ENCODE measurements at places on chromosomes 6 and 20.

- DNase-seq = no peak
Observed at GRCh38 chr6:76174722-76175121, 102.3 kb upstream of the IMPG1 start.

- no peak for DNase-seq
Observed at GRCh38 chr6:129453073-129453472, 256.9 kb downstream of the ARHGAP18 start.

DNA sequence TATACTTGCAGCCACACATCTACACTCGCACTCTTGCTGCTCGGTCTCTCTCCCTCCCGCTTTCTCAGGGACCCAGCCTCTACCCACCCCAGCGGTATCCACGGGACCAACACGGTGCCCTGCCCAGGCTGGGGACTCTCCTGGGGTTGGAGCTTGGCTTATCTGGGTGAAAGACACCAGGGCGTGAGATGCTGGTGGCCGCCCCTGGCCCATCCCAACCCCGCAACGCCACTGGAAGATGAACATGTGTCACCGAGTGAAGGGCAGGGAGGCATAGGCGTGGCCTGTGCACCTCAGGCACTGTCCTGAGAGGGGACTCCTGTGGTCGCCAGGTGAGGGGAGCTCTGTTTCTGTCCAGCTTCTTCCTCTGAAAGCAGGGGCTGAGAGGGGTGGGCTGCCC, 47.4 kb downstream of the NINL start:
- DNase-seq = no peak

DNA sequence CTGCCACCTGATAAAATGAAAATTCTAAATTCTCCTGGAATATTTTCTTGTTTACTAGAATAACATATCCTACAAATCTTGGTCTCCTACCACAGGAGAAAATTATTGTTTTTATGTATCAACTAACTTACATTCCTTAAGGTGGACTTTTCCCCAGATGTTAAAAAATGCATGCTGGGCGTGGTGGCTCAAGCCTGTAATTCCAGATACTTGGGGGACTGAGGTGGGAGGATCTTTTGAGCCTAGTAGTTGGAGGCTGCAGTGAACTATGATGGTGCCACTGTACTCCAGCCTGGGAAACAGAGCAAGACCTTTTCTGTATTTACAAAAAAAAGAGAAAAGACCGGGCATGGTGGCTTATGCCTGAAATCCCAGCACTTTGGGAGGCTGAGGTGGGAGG, 27.9 kb upstream of the TFAP2C start:
- DNase-seq = no peak

DNA sequence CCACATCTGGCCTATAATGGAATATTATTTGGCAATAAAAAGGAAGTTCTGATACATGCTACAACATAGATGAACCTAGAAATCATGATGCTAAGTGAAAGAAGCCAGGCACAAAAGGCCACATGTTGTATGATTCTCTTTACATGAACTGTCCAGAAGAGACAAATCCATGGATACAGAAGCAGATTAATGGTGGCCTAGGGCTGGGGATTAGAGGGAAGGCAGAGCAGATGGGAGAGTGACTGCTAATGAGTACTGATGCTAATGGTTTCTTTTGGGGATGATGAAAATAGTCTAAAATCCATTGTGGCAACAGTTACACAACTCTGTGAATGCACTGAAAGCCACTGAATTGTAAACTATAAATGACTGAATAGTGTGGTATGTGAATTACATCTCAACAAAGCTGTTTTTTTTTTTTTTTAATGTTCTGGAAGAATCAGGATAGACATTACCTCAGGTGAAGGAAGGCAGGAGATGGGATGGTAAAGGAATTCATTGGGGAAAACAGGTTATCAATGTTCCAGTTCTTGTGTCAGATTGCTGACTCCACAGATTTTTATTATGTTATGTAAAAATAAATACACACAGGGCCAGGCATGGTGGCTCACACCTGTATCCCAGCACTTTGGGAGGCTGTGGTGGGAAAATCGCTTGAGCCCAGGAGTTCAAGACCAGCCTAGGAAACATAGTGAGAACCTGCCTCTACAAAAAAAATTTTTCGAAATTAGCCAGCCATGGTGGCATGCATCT, 8.9 kb upstream of the SOX12 start:
- DNase-seq = no peak

GRCh38 chr6:150211700-150212511, 69.1 kb downstream of the PPP1R14C start:
- no peak for DNase-seq

DNA sequence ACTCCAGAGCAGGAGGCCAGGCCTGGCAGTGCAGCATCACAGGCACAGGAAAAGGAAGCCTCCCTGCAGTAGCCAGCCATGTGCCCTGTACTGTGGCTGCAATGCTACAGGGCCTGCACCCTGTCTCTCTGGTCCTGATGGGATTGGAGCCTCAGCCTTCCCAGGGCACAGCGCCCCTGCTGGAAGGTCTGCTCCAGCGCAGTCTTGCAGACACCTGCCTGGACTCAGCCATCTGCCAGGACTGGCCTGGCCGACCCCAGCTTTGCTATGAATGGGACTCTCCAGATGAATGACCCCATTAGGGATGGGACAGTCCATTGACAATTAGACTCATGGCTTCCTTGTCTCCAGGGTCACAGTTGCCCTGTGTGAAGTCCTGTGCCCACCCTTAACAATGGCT, 251.6 kb downstream of the ERMARD start:
- DNase-seq = no peak

DNA sequence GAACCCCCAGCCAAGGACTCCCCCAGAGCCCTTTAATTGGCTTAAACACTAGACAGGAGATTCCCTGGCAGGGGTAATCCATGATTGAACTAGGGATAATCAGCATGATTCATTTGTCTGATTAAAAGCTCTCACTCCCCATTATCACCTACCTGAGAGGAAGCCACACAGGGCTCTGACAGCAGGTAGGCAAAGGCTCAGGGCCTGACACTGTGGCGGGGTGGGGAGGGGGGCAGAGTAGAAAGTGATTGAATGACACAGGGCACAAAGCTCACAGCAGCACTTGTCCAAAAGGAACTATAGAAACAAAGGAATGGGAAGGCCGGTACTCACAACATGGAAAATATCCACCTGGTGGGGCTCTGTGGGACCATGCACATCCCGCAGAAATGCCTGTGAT, 231.6 kb downstream of the MAFB start:
- no peak for DNase-seq

- DNase-seq = no peak
Observed at GRCh38 chr6:36724514-36725390, 27.1 kb downstream of the RAB44 start.

DNA sequence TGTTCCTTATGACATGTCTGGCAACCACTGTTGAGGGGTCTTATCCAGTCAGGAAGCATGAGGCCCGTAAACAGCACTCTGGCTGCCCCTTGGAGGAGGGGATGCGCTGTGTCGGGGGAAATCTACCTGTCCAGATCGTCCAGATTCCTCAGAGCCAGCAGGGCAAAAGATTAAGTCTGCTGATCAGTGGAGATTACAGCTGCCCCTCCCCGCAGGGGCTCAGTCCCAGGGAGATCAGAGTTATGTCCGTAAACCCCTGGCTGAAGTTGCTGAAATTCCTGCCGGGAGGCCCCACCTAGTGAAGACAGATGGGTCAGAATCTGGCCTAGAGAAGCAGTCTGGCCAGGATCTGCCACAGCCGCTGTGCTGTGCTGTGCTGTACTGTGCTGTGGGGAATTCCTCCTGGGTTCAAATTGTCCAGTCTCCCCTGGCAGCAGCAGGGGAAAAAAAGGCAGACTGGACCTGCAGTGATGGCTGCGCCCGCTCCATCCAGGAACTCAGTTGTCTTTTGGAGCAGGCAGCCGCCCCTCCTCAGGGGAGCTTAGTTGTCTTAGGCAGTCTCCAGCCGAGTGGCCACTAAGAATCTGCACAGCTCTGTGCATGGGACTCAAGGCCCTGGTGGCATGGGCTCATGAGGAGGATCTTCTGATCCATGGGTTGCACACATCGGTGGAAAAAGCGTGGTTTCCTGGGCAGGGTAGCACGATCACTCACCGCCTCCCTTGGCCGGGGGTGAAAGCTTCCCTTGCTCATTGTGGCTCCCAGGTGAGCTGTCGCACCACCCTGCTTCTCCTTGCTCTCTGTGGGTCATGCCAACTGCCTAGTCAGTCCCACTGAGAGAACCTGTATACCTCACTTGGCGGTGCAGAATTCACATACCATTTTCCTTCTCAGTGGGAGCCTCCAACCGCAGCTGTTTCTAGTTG, 1368.8 kb upstream of the ADGRB3 start:
- DNase-seq = no peak

DNA sequence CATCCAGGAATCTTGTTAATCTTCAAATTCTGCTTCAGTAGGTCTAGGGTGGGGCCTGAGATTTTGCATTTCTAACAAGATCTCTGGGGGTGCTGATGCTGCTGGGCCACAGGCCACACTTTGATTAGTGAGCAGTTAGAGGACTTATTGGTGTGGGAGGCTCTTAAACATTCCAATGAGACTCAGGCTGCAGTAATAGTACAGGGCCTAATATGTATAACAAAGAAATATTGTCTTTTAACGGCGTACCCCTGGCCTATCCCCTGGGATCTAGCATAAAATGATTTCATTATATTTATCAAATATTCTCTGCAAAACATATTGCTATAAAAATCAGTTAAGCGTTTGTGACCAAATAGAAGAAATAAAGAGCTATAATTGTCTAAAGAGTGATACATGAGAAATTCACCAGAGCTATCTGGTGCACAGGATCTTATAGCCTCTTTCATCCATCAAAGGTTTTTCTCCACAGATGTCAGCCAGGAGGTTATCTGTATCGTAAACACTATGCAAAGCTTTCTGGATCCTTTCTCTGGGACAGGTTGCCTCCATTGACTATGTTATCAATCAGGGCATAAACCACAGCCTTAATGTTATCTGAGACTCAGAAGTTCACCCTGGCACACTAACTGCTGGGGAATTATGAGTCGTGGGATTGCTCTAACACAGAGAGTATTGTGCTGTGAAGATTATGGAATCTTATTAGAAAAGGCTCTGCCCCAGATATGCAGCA, 488.5 kb upstream of the MAP3K7 start:
- DNase-seq = no peak

- no peak for DNase-seq
Observed at GRCh38 chr20:44780226-44780625, 30.1 kb downstream of the RIMS4 start.

GRCh38 chr20:33653900-33654596, 8.1 kb upstream of the C20orf144 start:
- DNase-seq = no peak

DNA sequence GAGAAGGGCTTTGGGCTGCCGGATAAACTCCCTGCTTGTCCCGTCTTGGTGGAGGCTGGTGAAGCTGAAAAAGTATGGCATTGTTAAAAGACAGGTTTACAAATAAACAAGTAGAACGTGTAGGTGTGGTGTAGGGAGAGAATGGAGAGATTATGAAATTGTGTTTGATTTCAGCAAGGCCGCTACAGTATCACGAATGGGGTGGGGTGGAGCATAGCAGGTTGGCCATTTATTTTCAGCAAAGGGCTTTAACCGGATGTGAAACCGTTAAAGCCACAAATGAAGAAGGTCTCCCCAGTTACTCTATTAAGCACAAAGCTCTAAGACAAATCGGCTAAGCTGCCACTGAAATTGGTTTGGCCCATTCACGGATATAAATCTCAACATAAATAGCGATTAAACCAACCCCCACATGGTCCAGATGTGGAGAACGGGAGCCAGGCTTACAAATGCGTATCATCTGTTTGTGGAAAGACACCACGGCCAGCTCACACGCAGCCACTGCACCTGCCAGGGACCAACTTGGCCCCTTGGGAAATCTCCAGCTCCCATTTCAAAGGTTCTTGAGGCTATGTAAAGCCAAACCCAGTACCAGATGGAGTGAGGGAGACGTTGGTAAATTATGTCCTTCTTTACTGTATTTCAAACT, 94.0 kb downstream of the ZMYND8 start:
- no peak for DNase-seq

GRCh38 chr20:57795342-57795697, 85.5 kb upstream of the PMEPA1 start:
- no peak for DNase-seq

- DNase-seq = no peak
Observed at GRCh38 chr20:52172392-52173047, 19.1 kb downstream of the ZFP64 start.

DNA sequence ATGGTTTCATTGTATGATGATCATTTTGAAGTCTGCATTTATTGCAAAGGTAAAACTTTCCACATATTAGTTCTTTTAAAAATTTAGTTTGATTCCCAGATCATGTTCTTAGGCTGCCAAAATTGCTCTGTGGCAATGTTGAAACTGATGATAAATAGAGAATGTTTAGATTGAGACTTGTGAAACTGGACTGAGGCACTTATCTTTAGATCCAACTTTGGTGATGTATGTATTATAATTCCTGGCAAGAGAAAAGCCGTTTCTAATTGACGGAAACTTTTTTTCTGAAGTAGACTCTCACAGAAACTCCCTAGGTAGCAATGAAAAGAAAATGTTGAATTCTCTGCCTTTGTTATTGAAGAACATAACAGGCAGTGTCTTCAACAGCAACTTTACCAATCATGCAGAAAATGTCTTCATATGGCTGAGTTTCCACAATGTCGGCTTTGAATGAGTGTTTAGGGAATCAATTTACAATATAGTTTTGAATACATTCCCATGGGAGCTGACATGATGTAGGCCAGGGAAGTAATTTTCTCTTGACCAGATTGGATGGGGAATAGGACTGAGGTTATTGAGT, 456.2 kb downstream of the CD109 start:
- no peak for DNase-seq

- DNase-seq = no peak
Observed at GRCh38 chr6:24924580-24925356, 11.0 kb downstream of the RIPOR2 start.

DNA sequence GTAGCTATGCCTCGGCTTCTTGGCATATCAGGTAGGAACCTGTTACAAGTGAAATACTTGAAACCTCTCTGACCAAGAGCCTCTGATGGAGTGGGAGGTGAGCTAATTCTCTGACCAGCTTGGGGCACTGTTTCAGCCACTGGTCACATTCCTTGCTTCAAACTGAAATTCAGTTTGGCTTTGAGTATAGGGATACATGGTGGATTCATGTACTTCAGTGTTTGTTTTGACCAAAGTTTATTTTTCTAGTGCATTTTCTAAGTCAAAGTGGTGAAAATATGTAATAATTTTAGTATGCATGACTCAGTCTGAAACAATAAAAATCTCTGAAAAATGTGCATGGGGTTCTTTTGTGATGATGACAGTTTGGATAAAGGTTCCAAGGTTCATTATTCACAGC, 18.6 kb downstream of the TTPAL start:
- DNase-seq = no peak

- no peak for DNase-seq
Observed at GRCh38 chr6:98039904-98040607, 757.0 kb upstream of the MMS22L start.

DNA sequence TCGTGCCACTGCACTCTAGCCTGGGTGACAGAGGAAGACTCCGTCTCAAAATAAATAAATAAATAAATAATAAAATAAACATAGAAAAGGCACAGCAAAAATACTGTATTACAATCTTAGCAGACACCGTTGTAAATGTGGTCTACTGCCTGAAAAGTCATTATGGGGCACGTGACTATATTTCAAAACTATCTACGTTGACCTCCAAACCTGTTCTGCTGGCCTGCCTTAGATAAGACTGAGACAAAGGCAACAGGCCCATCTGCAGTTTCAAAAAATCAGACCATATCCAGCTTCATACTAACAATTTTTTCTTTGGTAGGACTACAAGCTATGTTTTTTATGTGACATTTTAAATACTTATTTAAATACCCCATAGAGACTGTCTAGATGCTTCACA, 59.1 kb downstream of the AGPAT4 start:
- no peak for DNase-seq

- DNase-seq = no peak
Observed at GRCh38 chr6:127690092-127690491, 113.1 kb downstream of the C6orf58 start.

Data from stimulated activated CD8-positive, alpha-beta memory T cell treated with anti-CD3 and anti-CD28 coated beads, Interleukin-15, amount 100 ng/mL, for 4 hours (primary cell).